Left kidney (tissue), 8 donors: ENCODE measurements at places on chromosomes 5 and 9.

GRCh38 chr5:162484095-162484494 is 416.5 kb downstream of the GABRG2 start:
- DNase-seq, result no peak

DNA sequence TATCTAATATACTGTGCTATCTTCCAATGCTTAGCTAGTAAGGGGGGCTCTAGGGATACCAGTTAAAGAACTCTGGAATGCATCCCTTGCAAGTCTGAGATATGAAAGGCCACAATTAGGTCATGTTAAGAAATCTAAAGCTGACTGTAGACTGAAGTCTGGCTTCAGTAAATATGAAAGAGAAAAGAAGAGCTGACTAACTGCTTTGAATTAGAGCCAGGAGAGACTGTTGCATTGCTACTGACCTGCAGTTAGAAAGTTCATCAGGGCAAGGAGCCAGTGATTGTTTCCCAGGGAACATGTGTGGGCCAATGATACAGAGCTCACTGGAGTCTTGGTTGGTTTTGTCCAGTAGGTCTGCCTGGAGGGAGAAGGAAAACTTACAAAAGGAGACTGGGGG is 472.1 kb upstream of the TNC start:
- DNase-seq, result no peak

GRCh38 chr5:143341807-143342570 is 61.5 kb downstream of the NR3C1 start:
- DNase-seq, result no peak

DNA sequence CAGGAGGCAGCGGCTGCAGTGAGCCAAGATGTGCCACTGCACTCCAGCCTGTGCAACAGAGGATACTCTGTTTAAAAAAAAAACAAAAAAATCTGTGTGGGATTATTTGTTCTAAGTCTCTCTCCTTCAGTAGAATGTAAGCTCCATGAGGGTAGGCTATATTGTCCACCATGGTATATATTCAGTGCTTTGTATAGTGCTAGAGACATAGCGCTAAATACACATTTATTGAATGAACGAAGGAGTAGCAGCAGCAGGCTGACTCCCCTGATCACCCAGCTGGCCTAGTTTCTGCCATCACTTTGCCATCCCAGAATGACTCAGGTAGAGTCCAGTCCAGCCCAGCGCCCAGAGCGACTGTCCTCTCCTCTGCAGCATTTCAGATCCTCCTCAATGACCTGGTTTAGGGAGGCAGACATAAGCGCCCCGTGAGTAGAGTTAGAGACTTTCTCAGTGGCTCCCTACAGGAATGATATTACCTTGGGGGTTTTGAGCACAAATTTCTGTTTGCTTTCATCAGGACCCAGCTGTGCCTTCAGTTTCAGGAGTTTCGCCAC is 716 bp downstream of the HARS1 start:
- no peak for DNase-seq

DNA sequence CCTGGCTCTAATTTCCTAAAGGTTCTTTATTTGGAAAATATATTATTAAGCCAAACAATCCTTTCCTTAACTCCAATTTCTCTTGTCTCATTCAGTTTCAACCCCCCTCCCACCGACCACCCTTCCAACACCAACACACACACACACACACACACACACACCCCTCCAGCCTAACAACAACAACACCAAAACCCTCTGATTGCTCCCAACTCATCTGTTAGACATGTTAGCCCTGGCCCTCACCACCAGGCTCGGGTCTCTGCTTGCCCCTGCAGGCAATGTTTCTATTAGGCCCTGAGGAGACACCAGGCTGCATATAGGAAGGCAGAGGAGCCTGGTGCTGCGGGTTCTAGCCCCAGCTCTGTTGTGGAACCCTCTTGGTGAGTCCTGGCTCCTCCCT is 18.4 kb upstream of the TRAF1 start:
- DNase-seq, result no peak

GRCh38 chr5:154273963-154274827 is 83.7 kb downstream of the GALNT10 start:
- no peak for DNase-seq

DNA sequence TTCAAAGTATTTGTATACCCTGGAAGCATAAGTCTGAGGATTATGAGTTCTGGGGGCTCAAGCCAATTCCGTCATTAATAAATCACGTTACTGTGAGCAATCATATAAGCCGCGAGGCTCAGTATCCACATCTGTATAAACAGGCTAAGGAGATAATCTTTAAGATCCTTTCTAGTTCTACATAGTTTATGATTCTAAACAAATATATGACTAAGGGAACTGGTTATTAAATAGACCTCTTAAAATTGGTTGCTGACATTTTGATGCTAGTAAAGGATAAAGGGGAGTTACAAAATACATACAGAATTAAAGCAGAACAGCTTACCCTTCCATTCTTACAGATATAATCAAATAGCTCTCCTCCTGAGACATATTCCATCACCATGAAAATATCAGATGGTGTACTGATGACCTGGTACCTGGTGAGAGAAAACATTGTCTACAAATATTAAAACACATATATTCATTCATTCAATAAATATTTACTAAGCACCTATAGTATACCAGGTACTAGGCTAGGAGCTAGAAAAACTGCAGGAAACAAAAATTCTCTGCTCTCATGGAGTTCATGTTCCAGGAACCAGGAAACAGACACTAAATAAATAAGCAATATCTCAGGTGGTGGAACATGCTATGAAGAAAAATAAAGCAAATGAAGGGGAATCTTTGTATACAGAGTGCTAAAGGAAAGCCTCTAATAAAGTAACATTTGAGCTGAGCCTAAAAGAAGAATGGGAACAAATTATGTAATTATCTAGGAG is 19.5 kb upstream of the TTC33 start:
- DNase-seq, result no peak

GRCh38 chr5:180860273-180860886 is 696 bp downstream of the ZFP62 start:
- peak; percentile 38 for DNase-seq

GRCh38 chr5:65808818-65809217 is 86.8 kb downstream of the NLN start:
- DNase-seq, result no peak

DNA sequence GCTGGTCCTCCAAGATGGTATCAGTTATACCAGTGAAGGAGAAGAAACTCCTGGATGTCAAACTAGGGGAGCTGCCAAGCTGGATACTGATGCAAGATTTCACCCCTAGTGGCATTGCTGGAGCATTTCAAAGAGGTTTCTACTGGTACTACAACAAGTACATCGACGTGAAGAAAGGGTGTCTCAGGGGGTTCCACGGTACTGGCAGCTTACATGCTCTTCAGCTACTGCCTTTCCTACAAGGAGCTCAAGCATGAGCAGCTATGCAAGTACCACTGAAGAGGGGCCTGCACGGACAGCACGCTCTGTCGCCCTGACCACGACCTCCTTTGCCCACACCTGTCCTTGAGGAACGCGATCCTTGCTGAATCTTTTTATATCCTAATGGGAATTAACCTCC is 19.5 kb downstream of the ACTL7B start:
- no peak for DNase-seq

GRCh38 chr9:83043597-83043996 is 19.3 kb downstream of the RASEF start:
- peak; percentile 28 for DNase-seq

- DNase-seq, result no peak
These were observed 72.9 kb downstream of the ZNF622 start for GRCh38 chr5:16392718-16393117.

DNA sequence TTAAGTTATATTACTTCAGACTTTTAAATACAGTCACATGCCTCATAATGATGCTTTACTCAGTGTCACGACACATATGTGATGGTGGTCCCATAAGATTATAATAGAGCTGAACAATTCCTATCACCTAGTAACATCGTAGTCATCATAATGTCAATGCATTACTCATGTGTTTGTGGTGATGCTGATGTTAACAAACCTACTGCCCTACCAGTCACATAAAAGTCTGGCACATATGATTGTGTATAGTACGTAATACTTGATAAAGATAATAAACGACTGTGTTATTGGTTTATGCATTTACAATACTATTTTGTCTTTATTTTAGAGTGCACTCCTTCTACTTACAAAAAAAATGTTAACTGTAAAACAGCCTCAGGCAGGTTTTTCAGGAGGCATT is 103.7 kb downstream of the PAM start:
- DNase-seq, result no peak

GRCh38 chr9:136023410-136024225 is 62.4 kb upstream of the UBAC1 start:
- no peak for DNase-seq

- DNase-seq, result no peak
These were observed 1262.0 kb upstream of the DMAC1 start for GRCh38 chr9:9061627-9062026.

DNA sequence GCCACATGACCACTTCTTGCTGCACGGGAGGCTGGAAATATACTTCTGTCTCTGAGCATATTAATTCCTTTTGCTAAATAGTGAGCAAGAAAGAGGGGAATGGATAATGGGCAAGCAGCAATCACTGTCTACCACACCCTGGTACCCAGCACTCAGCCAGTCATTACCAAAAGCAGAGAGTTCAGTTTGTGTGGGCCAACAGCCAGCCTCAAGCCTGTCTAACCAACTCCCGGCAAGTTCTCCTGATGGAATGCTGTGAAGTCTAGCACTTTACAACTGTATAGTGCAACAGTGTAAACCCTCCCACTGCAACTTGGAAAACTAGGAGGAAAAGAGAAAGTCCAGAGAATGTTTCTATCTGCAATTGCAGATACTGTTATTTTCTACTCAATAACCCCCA is 47.8 kb downstream of the PLK2 start:
- DNase-seq, result no peak
